Activated CD4-positive, alpha-beta T cell treated with anti-CD3 and anti-CD28 coated beads for 4 hours (primary cell): ENCODE measurements at places on chromosomes 2 and 18.

GRCh38 chr2:113309655-113310387 is 31.1 kb upstream of the PAX8 start:
- no peak for DNase-seq

- no peak for DNase-seq
Observed at GRCh38 chr18:12451428-12451827, 43.7 kb downstream of the PRELID3A start.

GRCh38 chr18:12372406-12372805 is 4.6 kb downstream of the AFG3L2 start:
- DNase-seq, result no peak

- no peak for DNase-seq
Observed at GRCh38 chr2:163556511-163556910, 179.3 kb downstream of the FIGN start.

- DNase-seq, result no peak
Observed at GRCh38 chr2:237603049-237603717, 12.6 kb upstream of the RAB17 start.

GRCh38 chr2:284896-285492 is 2.9 kb downstream of the ALKAL2 start:
- DNase-seq, result no peak

DNA sequence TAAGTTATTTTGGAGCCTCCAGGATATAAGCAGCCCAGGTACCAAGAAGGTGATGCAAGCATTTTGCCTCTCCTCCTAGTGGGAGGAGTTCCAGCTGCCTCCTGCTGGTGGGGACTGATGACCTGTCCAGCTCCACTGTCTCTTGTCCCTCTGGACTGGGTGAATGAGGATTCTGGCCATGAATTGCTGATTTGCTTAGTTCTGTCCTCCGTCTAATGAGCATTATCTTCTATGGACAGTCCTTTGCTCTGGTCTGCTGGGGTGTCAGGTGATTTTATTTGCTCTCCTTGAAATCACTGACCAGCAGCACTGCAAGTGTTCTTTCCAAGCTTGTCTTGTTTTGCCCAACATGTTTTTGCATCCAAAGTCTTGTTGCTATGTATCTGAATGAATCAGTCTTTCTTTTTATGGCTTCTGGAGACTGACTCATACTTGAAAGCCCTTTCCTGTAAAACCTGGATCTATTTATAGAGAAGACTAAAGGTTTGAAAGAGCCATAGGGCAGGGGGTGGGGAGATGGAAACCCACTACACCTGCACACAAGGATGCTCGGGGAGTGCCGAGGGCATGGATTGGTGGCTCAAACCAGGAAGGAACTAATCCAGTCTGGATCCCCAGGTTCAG is 40.5 kb upstream of the EFHD1 start:
- no peak for DNase-seq

- no peak for DNase-seq
Observed at GRCh38 chr2:110124939-110125691, 9.5 kb upstream of the MALL start.
